ENCODE measurements at places on chromosomes 6 and 20.

GRCh38 chr20:40865095-40865494, 163.5 kb upstream of the TOP1 start:
- DNase-seq: no peak

- no peak for DNase-seq
These were observed 35.8 kb downstream of the CDC5L start for GRCh38 chr6:44423306-44423705.

DNA sequence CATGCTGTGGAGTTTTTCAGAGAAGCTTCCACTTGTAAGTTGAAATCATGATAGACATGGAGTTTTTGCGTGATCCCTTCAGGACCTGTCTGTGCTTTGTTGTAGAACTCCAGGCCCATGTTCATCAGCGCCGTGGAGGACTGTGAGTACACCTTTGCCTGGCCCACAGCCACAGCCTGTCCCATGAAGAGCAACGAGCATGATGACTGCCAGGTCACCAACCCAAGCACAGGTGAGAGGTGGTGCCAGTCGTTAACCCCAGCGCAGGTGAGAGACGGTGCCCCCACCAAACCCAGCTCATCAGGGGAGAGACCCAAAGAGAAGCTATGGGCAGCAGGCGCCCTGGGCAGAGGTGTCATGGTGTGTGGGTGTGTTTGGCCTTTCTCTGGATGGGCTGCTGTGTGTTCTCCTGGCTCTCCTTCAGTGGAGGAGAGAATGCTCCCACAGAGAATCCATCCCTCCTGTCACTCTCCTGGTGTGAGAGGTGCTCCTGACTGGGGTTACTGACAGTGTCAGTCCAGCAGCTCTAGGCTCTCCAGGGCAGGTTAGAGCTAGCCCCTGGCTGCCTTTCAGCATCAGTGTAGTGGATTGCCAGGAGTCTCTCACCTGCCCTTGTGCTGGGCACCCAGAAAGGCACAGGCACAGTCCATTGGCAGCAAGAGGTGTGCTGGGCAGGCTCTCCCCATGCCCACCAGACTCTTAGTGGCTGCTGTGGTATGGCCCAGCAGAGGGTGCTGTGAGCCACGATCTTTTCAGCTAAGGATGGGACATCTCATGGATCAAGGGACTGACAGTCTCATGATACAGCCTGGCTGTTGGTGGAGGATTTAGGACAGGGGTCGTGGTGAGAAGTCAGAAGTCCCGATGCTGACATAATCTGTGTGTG, 49.6 kb upstream of the SLC22A1 start:
- DNase-seq: no peak

DNA sequence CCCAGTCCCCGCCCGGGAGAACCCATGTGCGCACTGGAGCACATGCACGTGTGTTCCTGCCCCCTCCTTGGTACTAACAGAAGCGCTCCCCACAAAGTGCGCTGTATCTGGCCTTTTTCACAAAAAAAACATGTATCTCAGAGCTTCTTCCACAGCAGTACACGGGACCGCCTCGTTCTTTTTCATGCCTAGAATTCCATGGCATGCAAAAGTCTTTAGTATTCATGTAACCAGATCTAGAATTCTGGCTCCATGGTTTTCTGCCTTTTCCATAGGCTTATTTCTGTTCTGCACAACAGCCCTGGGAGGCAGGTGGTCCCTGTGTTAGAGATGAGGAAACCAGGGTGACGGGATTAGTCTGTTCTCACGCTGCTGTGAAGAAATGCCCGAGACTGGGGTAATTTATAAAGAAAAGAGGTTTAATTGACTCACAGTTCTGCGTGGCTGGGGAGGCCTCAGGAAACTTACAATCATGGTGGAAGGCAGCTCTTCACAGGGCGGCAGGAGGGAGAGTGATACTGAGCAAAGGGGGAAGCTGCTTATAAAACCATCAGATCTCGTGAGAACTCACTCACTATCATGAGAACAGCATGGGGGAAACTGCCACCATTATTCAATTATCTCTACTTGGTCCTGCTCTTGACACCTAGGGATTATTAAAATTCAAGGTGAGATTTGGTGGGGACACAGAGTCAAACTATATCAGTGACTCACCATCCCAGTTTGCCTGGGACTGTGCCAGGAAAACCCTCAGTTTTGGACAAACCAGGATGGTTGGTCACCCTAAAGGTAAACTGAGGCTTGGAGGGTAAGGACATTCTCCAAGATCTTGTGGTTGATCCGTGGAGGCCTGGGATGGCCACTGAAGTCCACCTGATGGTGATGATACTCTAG, 41.0 kb downstream of the C20orf203 start:
- no peak for DNase-seq

DNA sequence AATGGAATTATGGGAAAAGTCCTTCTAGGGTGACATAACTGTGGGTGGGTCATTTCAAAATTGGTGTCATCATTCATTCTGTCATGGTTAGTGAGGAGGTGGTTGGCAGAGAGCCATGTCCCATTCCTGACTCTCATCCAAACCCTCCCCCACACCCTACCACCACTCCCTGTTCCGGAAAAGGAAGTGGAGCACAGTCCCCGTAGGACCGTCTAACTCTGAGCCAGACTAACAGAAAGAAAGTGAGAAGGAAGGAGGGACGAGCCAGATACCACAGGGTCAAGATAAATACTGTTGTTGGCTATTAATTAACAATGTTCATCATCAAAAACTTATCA, 4.8 kb downstream of the TRIM10 start:
- DNase-seq: no peak

GRCh38 chr20:46903937-46904336, 9.3 kb downstream of the EYA2 start:
- DNase-seq: no peak

DNA sequence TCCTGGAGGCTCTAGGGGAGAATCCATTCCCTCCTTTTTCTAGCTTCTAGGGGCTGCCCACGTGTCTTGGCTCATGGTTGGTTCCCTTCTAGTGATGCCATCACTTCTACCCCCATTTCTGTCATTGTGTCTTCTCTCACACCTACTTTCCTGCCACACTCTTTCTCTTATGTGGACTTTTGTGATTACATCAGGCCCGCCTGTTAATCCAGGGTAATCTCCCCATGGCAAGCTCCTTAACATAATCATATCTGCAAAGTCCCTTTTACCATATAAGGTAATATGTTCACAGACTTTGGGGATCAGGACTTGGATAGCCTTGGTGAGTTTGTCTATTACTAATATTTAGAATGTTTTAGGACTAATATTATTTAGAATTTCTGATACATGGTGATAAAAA, 111.9 kb downstream of the DNAH8 start:
- no peak for DNase-seq

- no peak for DNase-seq
These were observed 3.5 kb downstream of the COL9A3 start for GRCh38 chr20:62820208-62820961.

- DNase-seq: no peak
These were observed 218.8 kb upstream of the PDE10A start for GRCh38 chr6:165881806-165882205.

DNA sequence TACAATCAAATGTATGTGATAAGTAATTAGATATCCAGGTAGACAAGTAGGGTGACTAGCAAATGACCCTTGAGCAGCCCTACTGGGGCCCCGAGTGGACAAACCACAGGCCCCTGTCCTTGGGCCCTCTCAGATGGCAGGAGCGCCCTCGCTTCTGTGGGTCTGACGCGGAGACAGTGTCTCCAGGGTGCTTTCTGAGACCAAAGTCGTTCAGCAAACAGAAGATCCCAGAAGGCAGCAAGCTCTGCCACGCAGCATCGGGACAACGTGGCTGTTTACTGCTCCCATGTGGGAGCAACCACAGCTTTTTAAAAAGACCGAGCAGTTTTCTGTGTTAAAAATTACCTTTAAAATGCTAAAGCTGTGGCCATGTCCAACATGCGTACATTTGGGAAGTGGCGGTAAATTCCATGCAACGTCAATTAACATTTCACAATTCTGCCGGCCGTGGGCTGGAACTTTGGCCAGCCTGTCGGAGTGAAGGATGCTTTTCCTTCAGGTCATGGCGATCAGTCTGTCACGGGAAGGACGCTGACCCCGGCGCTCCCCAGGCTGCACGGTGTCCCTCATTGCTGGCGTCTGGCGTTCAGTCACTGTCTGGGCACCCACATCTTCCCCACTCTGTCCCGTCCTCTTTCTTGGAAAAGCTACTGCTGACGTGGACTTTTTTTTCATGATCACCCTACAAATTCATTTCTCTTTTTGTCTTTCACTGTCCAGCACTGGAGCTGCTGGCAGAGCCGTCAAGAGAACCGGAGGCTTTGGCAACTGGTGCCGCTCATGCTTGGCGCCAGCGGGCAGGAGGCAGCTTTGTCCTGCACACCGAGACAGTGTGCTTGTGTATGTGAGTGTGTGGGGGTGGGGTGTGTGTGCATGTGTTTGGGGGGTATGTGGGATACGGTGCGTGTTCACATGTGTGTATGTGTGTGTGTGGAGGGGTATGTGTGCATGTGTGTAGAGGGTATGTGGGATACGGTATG, 293.1 kb downstream of the CDH4 start:
- no peak for DNase-seq

- no peak for DNase-seq
These were observed 91.0 kb downstream of the KCNQ5 start for GRCh38 chr6:72712910-72713309.

- DNase-seq: no peak
These were observed 26.7 kb downstream of the TRERF1 start for GRCh38 chr6:42424906-42425474.

GRCh38 chr6:112651239-112651638, 304.1 kb downstream of the RFPL4B start:
- DNase-seq: peak; percentile 75

GRCh38 chr6:43436577-43437282, 9.4 kb downstream of the ABCC10 start:
- DNase-seq: no peak

GRCh38 chr20:60627751-60628565, 624.1 kb upstream of the CDH4 start:
- no peak for DNase-seq

- no peak for DNase-seq
These were observed 53.0 kb downstream of the B3GAT2 start for GRCh38 chr6:70903665-70904452.

GRCh38 chr20:16488086-16488485, 85.2 kb downstream of the KIF16B start:
- DNase-seq: peak; percentile 93

DNA sequence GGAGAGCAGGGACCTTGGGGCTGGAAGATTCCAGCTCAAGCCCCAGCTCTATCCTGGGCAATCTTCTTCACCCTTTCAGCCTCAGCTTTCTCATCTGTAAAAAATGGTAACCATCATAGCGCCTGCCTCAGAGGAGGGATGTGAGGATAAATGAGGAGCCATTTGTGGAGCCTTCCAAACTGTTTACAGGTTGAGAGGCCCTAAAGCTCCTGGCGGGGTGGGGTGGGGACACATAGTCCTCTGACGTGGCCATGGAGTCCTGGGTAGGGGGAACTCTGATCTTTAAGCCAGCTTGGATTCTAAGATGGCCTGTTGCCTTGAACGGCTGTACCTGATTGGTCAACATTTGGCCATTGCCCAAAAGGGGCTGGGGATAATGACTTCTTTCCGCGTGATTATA, 111.1 kb downstream of the TOX2 start:
- DNase-seq: no peak

DNA sequence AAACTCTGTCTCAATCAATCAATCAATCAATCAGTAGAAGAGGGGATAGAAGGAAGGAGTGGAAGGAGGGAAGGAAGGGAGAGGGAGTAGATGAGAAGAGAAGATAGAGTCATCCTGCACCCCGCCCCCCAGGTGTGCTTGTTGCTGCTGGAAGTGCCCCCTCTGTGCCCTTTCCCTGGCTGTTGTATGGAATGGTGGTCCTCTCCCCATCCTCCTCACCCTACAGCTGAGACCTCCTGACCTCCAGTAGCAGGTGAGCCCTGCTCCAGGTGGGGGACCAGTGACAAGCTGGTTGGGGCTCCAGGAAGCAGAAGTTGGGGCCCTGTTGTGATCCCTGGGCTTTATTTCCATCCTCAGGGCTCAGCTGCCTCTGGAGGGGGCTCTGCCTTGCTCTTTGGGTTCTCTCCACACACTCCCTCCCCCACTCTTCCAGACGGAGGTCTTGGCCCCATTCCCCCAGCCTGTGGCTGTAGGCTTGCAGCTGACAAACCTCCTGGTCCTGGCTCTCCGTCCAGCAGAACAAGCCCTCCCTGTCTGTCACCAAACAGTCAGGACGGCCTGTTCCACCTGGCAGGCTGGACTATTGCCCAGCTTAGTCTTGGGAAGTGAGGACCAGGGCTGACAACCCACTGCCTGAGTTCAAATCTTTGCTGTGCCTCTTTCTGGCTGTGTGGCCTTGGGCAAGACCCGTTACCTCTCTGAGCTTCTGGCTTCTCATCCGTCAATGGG, 26.0 kb upstream of the SCRT2 start:
- peak; percentile 95 for DNase-seq

- peak; percentile 79 for DNase-seq
These were observed 541 bp downstream of the SNX21 start for GRCh38 chr20:45833883-45834796.

DNA sequence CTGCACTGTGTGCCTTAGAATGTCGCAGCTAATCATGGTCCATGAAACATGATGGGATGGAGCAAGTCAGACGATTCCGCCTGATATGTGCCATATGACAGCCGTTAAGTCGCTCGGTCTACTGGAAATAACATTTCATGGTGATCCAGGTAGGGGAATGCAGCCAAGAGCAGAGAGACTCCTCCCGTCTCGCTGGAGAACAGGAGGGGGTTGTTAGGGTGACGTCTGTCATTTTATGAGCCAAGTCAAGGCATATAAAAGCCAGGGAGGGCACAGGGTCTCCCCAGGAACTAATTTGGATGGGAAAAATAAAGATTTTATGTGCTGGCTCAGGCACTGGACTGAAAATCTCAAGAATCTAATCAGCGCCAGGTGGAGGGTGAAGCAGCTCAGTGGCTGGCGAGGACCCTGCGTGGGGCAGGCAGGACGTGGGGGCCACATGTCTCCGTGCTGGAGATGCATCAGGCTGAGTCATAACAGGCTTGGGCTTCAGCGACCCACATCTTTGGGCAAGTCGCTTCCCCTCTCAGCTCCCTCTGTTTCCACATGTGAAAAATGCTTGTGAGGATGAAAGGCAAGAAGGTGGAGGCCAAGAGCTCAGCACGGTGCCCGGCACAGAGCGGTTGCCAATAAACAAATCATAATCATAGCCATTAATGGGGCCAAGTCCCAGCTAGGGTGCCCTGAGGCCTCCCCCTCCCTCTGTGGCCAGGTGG, 234.6 kb downstream of the ANKRD60 start:
- DNase-seq: peak; percentile 43
